ENCODE measurements at places on chromosomes 3 and 15.

DNA sequence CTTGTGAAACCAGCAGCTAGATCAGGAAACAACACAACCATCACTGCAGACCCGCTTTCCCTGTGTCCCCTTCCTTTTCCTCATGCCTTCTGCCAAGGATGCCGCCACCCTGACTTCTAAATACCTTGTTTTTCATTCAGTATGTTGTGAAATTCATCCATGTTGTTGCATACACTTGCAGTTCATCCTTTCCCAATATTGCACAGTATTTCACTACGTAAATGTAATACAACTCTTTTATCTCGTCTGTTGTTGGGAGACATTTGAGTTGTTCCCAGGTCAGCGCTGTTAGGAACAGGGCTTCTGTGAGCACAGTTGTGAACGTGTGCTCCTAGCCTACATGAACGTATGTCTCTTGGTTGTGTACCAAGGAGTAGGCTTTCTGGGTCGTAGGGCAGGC lies 24.2 kb downstream of the TLNRD1 start:
- no peak for DNase-seq

DNA sequence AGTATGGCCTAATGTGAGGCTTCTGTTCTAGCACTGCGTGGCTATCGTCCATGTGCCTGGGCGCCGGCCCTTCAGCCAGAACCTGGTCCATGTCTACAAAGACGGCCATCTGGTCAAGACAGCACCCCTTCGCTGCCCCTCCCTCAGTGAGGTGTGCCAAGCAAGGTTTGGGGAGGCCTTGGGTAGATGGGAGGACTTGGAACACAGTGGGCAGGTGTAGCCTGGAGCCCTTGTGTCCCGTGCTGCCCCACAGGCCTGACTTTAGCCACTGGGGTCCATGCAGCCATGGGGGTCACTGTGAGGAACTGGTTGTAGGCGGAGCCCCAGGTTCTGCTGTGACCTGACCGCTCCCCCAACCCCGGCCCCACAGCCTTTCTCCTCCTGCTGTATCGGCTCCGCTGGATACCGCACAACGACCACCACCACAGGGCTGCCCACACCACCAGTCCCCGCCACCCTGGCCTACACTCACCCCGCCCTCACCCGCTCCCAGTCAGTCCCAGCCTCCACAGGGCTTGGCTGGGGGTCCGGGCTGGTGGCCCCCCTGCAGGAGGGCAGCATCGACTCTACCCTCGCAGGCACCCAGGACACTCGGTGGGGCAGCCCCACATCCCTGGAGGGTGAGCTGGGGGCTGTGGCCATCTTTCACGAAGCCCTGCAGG lies 16.6 kb downstream of the NBEAL2 start:
- no peak for DNase-seq

GRCh38 chr15:90178468-90179435 lies 22.4 kb upstream of the SEMA4B start:
- no peak for DNase-seq

DNA sequence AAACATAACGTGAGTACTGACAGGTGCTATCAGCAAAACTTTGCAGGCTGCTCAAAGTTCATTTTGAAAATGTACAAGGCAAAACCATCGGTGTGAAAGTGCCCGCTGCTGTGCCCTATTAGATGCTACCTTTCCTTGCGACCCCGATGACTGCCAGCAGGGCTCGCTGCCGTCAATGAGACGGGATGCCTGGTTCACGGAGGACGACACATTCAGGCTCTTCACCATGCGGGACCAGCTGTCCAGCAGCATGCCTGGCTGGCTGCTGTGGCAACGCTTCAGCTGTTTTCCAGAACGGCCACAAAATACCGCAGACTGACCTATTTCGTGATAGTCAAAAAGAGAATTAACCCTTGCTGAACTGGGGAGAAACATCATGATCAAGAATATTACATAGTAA lies 92.7 kb upstream of the OCA2 start:
- DNase-seq = no peak

GRCh38 chr3:7397097-7397496 lies 536.2 kb downstream of the GRM7 start:
- no peak for DNase-seq

DNA sequence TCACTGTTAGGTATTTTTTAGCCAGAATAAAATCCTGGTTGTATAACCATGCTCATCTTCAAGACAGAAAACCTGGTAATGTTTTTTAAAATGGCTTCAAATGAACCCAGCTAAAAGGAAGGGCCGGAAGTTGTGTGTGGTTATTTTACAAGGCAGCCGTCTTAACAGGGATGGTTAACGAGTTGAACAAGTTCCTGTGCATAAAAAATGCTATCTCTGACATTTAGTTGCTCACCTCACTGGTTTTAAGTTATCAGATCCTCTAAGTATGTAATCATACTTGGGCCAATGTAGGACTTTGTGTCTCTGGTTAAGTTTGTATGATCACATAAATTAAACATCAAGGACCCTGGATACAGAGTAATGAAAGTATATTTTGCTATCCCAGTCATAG lies 2.1 kb downstream of the ATP11B start:
- DNase-seq = peak; percentile 72

- no peak for DNase-seq
Measured at GRCh38 chr15:85748176-85748575, 46.5 kb downstream of the KLHL25 start.

- DNase-seq = no peak
Measured at GRCh38 chr3:127102587-127102986, 90.3 kb upstream of the PRR23E start.

- DNase-seq = no peak
Measured at GRCh38 chr15:68566377-68566954, 12.3 kb upstream of the CORO2B start.

GRCh38 chr3:106839576-106840280 lies 537.5 kb upstream of the CCDC54 start:
- no peak for DNase-seq

- DNase-seq = no peak
Measured at GRCh38 chr3:194022052-194022451, 113.9 kb upstream of the HES1 start.

DNA sequence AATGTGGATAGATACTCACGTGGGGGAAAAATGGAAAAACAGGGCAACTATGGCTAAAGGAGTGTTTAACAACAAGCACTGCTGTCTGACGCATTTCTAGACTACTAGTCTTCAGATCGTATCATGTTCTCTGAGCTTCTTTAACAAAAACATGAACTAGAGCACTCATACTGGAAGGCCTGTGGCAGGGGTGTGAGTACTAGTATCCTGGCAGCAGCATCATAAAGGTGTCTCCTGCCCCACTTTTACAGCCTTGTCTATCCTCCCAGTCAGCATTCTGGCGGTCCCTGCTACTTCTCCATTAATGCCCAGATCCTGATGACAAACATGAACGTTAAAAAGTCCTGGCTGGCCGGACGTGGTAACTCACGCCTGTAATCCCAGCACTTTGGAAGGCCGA lies 4.0 kb downstream of the FMN1 start:
- no peak for DNase-seq

DNA sequence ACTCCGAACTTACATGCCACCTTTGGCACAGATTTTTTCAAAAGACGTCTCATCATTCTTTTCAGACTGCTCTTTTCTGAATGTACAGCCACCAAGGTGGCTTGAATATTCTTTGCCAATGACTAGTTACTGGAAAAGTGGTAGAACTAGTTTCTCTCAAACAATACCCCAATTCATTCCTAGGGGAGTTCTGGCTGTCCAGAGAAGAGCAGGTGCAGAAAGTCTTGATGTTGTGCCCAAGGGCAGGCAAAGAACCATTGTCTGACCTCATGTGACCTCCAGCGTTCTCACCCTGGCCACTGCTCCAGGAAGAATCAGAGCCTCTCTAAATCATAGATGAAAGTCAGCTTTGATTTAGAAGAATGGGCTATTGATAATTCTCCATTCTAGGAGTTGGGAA lies 5.5 kb downstream of the LMOD3 start:
- no peak for DNase-seq

- no peak for DNase-seq
Measured at GRCh38 chr15:93565201-93565600, 476.2 kb upstream of the RGMA start.

- no peak for DNase-seq
Measured at GRCh38 chr3:105316331-105316730, 50.4 kb upstream of the ALCAM start.

GRCh38 chr15:40088929-40089755 lies 19.5 kb downstream of the BMF start:
- DNase-seq = no peak

DNA sequence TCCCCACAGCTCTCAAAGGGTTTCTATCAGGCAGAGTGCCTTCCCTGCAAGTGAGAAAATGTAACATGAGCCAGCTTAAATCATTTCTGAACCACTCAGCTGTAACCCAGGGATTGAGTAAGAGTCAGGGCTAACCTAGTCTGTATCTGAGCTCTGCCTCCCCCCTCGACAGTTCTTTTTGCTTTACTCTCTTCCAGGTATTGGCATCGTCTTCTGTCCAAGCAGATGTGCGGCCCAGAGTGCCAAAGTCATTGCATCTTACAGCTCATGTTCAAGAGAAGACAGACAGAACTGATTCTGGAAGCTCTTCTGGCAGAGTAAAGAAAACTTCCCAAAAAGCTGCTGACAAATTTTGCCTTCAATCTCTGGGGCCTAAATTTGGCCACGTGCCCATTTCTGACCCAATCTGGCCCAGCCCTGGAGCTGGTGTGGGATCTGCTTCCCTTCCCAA lies 74.8 kb downstream of the ABHD5 start:
- no peak for DNase-seq

GRCh38 chr15:79051941-79052731 lies 38.4 kb downstream of the RASGRF1 start:
- no peak for DNase-seq

DNA sequence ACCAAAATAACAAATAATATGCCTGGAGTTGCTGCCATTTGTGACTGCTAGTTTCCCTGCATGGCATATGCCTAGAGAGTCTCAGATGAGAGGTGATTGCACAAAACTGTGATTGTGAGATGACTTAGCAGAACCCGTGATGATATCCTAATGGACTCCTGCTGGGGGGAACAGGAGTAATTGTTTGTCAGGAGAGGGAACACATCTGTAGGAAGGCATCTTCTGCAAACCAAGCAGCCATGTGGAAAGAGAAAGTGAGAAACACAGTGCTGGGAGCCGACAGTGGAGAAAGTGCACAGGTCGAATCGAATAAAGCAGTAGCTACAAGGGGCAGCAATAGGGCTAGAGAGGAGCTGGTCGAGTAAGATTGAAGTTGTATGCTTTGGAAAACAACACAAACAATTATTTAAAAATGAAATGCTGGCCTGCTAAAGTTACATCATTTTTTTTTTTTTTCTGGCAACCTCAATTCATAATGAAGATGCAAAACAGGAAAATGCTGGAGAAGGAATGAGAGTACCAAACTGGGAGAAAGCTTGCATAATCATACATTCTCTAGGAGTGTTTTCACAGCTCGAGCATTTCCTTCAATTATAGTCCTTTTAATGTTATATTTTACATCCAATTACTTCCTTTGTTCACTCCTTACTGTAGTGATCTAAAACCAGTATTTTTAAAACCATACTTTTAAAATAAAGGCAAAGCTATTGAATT lies 494.2 kb upstream of the AGTR1 start:
- DNase-seq = no peak

GRCh38 chr3:2274526-2274925 lies 175.9 kb downstream of the CNTN4 start:
- DNase-seq = no peak

DNA sequence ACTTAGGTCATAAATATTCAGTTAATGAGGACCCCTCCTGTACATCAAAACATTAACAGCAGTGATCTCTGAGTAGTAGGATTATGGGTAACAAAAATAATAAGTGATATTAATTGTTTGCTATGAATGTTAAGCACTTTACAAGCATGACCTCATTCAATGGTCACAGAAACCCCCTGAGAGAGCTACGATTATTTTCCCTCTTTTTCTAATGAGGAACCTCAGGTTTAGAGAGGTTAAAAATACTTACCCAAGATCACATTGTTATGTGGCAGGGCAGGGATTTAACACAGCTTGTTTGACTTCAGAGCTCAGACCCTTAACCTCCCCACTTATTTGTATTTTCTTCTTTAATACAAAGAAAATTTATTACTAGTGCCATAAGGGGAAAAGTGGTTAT lies 228.2 kb downstream of the TBL1XR1 start:
- no peak for DNase-seq

GRCh38 chr3:172635588-172635987 lies 75.3 kb downstream of the NCEH1 start:
- DNase-seq = no peak

- no peak for DNase-seq
Measured at GRCh38 chr3:132964266-132964665, 73.9 kb upstream of the TMEM108 start.

DNA sequence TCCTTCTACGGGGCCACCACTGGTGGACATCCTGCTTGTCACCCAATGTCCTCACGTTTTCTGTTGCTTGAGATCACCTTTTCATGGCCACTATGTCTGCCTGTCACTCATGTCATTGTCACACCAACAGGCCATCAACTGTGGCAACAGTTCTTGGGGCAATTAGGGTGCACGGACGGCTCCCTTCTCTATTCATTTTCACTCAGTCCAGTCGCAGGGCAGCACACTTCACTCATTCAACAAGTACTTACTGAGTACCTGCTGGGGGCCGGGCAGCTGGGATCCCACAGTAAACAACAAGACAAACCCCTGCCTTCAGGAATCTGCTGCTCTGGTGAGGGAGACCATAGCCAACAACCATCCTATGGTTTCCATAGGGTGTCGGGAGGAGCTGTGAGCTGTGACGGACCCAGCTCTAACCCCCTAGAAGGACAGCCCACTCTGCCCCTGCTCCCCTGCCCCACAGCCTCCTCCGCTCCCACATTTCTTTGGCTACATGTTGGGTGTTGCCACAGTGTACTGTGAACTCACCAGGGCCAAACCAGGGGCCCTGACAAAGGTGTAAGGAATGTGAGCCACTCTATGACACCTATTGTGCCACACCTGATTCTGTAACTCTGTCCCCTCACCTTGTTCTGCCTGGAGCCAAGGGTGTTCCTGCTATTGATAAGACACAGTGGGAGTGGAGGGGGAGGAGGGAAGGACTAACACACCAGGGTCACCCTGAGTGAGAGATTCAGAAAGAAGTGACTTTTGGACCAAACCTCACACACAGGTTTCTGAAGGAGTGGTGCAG lies 1.9 kb downstream of the VILL start:
- DNase-seq = no peak

GRCh38 chr15:50503144-50503543 lies 43.3 kb downstream of the USP50 start:
- no peak for DNase-seq

DNA sequence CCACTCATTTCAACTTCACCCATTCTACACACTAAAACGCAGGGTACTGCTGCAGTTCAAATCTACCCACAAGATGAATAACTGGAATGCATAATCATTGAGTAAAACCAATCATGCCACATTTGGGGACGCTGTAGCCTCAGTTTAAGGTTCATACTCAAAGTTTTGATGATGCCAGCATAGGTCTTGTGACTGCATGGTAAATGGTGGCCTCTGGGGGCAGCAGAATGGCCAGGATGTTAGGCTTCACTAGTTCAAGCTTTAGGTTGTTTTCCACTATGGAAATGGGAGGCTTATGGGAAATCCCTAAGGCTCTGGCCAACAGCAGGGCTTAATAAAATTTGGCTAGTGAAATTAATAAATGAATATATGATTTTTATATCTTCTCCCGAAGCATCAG lies 104.3 kb upstream of the TSC22D2 start:
- DNase-seq = no peak
